ENCODE measurements at places on chromosomes 1 and 21.

- no peak for DNase-seq
Observed at GRCh38 chr1:145979746-145980456, 15.4 kb downstream of the POLR3GL start.

DNA sequence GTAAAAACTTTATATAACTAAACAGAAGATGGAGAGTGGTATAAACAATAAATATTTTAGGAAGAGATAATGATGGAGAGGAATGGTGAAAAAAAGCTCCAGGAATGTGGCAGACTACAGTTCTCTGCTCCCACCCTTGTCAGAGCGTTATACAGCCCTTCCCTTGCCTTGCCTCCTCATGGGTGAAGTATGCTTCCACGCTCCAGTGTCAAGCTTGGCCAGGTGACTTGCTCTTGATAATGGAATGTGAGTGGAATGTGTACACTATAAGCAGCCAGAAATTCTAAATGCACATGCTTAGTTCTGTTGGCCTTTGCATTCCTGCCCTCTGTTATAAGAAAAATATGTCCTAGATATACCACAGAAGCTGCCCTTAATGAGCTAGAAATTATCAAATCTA is 24.7 kb upstream of the POGK start:
- DNase-seq: no peak

GRCh38 chr1:158101927-158102326 is 78.8 kb upstream of the CD1D start:
- DNase-seq: no peak

DNA sequence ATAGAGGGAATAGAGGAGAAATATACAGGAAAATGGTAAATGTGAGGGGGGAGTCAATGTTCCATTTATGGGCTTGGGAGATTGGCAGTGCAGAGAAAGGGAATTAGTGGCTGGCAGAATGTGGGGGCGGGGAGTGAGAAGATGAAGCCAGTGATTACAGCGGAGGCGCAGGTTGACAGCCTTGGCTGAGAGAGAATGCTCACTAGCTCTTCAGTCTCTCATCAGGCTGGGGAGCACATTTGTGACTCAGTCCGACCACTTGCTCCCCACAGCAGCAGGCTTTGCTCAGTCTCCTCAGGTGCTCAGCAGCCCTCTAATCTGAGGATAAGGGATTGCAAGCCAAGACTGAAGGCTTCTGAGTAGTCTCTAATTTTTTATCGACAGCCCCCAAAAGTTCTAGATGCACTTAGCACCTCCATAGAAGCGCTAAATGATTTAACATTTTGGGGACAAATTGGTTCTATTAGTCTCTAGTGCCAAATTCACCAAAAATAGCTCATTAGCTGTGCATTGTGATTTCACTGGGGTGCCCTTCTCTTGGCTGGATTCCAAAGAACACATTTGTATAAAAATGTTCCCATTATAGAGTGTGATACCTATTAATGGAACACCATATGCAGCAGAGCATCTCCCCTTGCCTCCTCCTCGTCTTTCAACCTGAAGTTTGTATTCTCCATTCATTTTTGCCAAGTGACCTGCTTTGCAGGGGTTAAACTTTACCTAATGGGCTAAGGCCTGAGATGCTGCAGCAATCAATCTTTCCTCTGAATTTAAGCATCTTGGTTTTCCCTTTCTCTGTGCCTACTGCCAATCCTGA is 191.8 kb downstream of the ZNF326 start:
- no peak for DNase-seq

GRCh38 chr1:235113183-235113917 is 15.3 kb downstream of the TOMM20 start:
- no peak for DNase-seq

GRCh38 chr21:35586305-35586704 is 474.0 kb downstream of the SETD4 start:
- no peak for DNase-seq

DNA sequence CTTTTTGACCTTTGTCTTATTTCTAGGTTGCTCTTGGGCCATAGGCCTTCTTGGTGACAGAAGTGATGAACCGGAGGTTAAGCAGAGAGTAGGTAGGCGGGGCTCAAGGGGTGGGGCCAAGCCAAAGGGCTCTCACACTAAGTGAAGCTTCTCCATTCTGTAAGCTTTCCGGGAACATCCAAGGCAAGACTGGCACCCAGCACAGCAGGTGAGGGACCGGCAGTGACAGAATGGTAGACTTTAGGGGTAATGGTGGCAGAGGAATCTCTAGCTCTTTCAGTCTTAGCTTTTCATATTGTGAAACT is at the start of gene TNFAIP8L2:
Gene TNFAIP8L2 (plus strand): TSS at position 135 of the 305 bp plus-strand sequence. CDS start 2,049 bp downstream, outside the sequence.
- DNase-seq: no peak

- DNase-seq: no peak
Observed at GRCh38 chr1:27906759-27907158, 28.0 kb upstream of the SMPDL3B start.

- no peak for DNase-seq
Observed at GRCh38 chr1:204728045-204728444, 42.5 kb upstream of the LRRN2 start.

- DNase-seq: no peak
Observed at GRCh38 chr1:145695821-145696629, 11.1 kb downstream of the PDZK1 start.

DNA sequence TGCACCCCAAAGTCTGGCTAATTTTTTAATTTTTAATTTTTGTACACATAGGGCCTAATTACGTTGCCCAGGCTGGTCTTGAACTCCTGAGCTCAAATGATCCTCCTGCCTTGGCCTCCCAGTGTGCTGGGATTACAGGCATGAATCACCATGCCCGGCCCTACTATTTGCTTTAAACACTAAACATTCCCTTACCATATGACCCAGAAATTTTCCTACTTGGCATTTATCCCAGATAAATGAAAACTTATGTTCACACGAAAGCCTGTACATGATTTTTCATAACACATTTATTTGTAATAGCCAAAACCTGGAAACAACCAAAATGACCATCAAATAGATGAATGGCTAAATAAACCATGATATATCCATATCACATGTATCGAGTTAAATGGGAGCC is 35.8 kb downstream of the NDUFS5 start:
- no peak for DNase-seq

GRCh38 chr21:41973427-41973831 is 19.6 kb upstream of the C2CD2 start:
- no peak for DNase-seq

- no peak for DNase-seq
Observed at GRCh38 chr1:233673261-233673946, 59.5 kb downstream of the KCNK1 start.

DNA sequence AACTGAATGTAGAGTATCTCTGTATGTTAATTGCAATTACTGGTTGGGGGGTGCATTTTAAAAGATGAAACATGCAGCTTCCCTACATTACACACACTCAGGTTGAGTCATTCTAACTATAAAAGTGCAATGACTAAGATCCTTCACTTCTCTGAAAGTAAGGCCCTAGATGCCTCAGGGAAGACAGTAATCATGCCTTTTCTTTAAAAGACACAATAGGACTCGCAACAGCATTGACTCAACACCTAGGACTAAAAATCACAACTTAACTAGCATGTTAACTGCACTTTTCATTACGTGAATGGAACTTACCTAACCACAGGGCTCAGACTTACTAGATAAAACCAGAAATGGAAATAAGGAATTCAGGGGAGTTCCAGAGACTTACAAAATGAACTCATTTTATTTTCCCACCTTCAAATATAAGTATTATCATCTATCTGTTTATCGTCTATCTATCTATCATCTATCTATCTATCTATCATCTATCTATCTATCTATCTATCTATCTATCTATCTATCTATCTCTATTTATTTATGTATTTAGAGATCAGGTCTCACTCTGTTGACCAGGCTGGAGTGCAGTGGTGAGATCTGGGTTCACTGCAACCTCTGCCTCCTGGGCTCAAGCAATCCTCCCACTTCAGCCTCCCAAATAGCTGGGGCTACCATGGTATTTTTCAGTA is 47.8 kb downstream of the CHML start:
- no peak for DNase-seq

GRCh38 chr1:28682840-28683239 is 14.3 kb downstream of the GMEB1 start:
- no peak for DNase-seq

All from left hindlimb (tissue), 1 donor.